ENCODE measurements at places on chromosomes 13 and 19.

GRCh38 chr19:33376423-33376822, 2.9 kb downstream of the CEBPG start:
- no peak for DNase-seq

GRCh38 chr19:7930765-7931164, 4.8 kb upstream of the CTXN1 start:
- DNase-seq, result no peak

DNA sequence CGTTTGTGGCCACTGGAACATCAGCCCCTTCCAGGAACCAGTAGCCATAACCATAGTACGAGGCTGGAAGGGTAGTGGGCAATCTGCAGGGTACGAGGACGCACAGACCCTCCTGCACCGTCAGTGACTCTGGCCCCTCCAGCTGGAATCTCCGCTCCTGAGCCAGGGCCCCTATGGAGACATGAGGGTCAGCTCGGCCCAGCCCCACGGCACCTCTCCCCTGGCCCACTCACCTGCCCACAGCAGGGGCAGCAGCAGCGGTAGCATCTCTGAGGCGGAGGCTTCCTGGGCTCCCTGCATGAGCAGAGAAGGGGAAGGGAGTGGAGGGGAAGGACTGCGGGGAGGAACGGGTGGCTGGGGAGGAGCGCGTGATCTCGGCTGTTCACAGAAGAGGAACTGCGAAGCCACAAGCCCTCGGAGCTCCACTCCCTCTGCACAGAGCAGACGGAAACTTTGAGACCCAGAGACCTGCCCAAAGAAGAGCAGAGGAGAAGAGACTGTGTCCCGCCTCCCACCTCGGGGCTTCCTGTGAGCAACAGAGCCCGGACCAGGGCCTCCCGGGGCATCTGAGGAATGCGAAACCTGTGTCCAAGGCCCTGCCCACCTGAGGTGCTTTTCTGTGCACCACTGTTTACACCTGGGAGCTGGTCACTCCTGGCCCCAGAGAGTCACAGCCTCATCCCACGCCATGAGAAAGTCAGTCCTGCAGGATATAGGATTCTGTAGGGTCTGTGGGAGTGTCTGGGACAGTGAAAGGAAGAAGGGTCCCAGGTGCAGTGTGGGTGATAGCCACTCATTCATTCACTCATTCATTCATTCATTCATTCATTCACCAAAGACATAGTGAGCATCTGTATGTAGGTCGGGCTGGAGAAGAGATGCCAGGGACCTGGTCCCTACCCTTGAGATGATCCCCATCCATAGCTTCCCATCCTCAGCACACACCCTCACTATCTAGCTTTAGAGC, at the start of gene SIGLEC6:
Gene SIGLEC6 (minus strand): TSS at position 322 of the 967 bp plus-strand sequence. CDS start 22 bp downstream, at position 300.
- DNase-seq, result peak; percentile 61

- DNase-seq, result no peak
These were observed 24.4 kb upstream of the OR7C2 start for GRCh38 chr19:14916848-14917247.

DNA sequence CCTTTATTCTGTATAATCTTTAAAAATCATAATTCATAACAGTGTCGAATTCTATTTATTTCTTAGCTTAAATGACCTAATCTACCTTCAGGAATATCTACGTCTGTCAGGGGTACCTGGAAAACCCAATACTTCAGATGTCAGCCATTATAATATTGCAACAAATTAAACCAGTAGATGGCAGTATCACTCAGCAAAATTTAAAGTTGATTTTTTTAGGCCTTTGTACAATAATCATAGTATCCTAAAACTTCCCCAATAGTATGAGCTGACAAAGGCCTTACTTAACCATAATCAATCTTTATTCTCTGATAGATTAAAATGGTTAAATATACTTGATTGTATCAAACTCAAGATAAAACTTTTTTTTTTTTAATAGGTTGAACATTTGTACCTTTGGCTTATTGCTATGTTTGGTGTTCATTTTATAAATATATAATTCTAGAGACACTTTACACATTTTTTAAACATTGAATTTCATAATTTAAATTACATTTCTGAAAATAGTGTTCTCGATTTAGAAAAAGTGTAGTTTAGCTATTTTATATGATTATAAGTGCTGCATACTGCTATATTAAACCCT, 830.2 kb upstream of the SPRY2 start:
- no peak for DNase-seq
